Activated T-helper 1 cell treated with anti-CD3 and anti-CD28 coated beads, Interleukin-12 subunit alpha, Interleukin-12 subunit beta, Interleukin-2, Interleukin-4 antibody, amounts not matched to agents 30 ng/mL and 10 ng/mL and 1 ng/mL, durations not matched to agents 14 hours and 24 hours and 36 hours (primary cell): ENCODE measurements at places on chromosomes 7 and 10. TPM values are rescaled to one million over a fixed set of nuclear protein-coding genes. Genes with fewer than 3 reads are reported as not detected.

DNA sequence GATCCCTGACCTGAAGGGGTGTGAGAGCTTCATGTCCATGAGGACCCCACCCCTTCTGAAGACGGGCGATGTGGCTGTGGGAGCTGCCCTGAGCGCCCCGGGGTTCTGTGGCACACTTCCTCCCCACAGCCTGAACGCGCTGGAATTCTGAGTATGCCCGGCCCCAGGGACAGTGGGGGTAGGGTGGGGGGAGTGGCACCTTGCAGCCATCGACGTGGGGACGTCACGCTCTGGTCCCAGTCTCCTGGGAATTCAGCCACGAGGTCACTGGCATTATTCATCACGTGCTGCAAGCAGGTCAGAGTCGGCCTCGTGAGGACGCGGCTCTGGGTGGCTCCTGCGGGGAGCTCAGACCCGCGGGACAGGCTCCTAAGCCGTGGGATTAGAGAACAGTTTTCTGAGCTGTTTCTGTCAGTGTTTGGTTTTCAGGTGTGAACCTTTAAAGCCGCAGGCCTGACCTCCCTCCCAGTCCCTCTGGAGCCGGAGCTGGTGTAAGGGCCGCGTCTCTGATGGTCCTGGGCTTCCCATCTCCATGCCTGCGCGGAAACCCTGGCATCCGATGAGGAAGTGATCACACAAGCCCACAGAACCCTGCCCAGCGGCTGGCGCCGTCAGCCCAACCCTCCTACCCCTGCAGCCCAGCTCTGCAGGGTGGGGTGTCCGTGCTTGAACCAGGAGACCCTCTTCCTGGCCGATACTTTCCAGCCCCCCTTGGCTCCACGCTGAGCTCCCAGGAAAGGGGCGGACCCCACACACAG is 16.1 kb downstream of the GPR146 start:
- H3K36me3 ChIP-seq, result no peaks in the 10 kb centered on the region
- H3K27me3 ChIP-seq, result no peaks in the 10 kb centered on the region
- DNase-seq, result no peak
- peaks cover 10% of the 10 kb centered on the region for H3K4me1 ChIP-seq
- H3K27ac ChIP-seq, result no peak overlapping the region
- no peak overlapping the region for H3K4me3 ChIP-seq

- H3K27me3 ChIP-seq, result no peaks in the 10 kb centered on the region
- peaks cover 35% of the 10 kb centered on the region for H3K36me3 ChIP-seq
- H3K4me3 ChIP-seq, result no peak overlapping the region
- peaks cover 66% of the 10 kb centered on the region for H3K4me1 ChIP-seq
These were observed 59.4 kb downstream of the SHH start for GRCh38 chr7:155752756-155753445.

GRCh38 chr10:14024329-14025202 is 306.2 kb downstream of the FRMD4A start:
- H3K27ac ChIP-seq, result no peak overlapping the region
- peaks cover 2% of the 10 kb centered on the region for H3K36me3 ChIP-seq
- no peaks in the 10 kb centered on the region for H3K4me1 ChIP-seq
- H3K27me3 ChIP-seq, result peaks cover 22% of the 10 kb centered on the region
- no peak overlapping the region for H3K4me3 ChIP-seq
- no peak for DNase-seq

- H3K4me1 ChIP-seq, result peaks cover 24% of the 10 kb centered on the region
- DNase-seq, result no peak
- peaks cover 40% of the 10 kb centered on the region for H3K36me3 ChIP-seq
- H3K27me3 ChIP-seq, result no peaks in the 10 kb centered on the region
These were observed 20.0 kb downstream of the RBM28 start for GRCh38 chr7:128323459-128324367.

- H3K27me3 ChIP-seq, result no peaks in the 10 kb centered on the region
- H3K27ac ChIP-seq, result no peak overlapping the region
- H3K4me1 ChIP-seq, result no peaks in the 10 kb centered on the region
- no peak for DNase-seq
These were observed 325.9 kb upstream of the SEMA3D start for GRCh38 chr7:85512790-85513189.

Gene SLC26A5
- not detected in 2 replicates for total RNA-seq

Gene LMOD2
- total RNA-seq, result not detected in 2 replicates

Gene IQUB
- total RNA-seq, result 0.44 TPM in 1 of 2 replicates, not detected in the other

GRCh38 chr10:98107644-98108430 is 26.6 kb upstream of the R3HCC1L start:
- H3K27ac ChIP-seq, result no peak overlapping the region
- no peak for DNase-seq
- no peak overlapping the region for H3K4me3 ChIP-seq
- peaks cover 15% of the 10 kb centered on the region for H3K27me3 ChIP-seq
- no peaks in the 10 kb centered on the region for H3K4me1 ChIP-seq

Gene GIMAP7
- 46.9 and 55.1 TPM in 2 replicates for total RNA-seq
